ENCODE measurements at places on chromosomes 2 and 18.

DNA sequence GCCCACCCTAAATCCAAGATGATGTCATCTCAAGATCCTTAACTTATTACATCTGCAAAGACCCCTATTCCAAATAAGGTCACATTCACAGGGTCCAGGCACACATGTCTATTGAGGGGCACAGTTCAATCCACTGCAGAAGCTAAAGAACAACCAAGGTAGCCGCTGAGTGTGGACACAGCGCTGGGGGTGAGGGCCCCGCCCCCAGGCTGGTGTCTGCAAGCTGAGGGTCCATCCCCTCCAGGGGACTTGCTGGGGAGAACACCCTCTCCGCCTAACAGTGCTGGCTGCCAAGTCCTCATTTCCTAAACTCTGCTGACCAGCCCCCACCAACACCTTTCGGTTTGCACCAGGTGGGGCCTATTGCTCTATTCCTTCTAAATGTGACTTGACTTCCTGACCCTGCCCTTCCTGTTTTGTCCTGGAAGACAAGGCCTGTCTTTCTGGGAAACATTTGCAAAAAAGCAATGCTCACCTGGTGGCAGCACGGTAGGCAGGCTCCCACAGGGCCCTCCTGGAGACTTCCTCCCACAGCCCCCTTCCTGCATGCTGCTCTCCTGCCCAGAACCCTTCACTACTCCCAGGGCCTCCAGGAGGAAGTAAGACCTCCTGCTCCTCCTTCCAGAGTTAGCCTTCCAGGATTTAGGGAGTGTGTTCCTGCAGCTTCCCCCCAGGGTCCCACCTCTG, 24.4 kb upstream of the TEX44 start:
- DNase-seq: no peak

GRCh38 chr2:174981331-174981730, 23.9 kb downstream of the CHN1 start:
- DNase-seq: no peak

DNA sequence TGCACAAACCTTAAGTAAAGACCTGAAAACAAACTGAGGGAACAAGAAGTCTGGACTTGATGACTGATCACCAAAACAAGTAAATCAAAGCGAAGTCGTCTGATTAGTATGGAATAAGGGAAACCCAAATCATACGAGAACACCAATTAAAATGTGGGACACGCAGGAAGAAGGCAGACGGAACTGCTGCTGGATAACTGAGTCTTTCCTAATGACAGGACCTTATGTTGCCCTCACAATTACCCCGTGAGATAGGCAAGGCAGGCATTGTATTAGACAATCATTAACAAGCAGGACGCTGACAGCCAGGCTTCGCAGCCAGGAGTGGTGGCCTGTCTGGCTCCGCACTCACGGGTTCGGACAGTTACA, 614 bp upstream of the COQ10B start:
- no peak for DNase-seq

DNA sequence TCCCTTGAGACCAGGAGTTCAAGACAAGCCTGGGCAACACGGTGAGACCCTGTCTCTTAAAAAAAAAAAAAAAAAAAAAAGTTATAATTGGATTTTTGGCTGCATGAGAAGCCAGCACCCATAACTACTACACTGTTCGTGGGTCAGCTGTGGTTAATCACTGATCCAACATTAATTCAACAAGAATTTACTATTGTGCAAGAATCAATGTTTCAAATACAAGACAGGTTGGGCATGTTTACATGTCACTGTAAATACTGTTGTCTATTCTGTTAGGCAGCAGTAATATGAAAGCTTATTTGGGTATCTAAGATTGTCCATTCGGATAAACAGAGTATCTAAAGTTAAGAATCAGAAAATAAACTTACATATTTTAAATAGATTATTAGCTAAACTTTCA, 62.3 kb downstream of the ESCO1 start:
- DNase-seq: no peak

DNA sequence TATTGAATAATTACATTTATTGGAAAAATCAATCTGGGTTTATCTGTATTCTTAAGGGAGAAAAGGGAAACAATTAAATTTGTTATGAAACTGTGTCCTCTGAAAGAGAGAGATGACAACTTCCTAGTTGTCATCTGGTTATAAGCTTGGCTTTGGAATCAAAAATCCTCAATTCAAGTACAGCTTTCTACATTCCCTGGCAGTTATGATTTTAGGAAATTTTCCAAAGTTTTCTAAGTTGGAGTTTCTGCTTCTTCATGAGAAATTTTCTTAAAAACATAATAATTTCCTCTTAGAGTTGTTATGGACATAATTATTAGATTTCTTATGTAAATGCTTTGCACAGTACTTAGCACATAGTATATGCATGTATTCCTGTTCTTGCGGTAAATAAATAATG, 625.6 kb upstream of the SLC39A10 start:
- no peak for DNase-seq

GRCh38 chr2:127887082-127887775, 1.5 kb upstream of the AMMECR1L start:
- DNase-seq: no peak

GRCh38 chr2:111111101-111111755, 9.5 kb upstream of the BCL2L11 start:
- no peak for DNase-seq

DNA sequence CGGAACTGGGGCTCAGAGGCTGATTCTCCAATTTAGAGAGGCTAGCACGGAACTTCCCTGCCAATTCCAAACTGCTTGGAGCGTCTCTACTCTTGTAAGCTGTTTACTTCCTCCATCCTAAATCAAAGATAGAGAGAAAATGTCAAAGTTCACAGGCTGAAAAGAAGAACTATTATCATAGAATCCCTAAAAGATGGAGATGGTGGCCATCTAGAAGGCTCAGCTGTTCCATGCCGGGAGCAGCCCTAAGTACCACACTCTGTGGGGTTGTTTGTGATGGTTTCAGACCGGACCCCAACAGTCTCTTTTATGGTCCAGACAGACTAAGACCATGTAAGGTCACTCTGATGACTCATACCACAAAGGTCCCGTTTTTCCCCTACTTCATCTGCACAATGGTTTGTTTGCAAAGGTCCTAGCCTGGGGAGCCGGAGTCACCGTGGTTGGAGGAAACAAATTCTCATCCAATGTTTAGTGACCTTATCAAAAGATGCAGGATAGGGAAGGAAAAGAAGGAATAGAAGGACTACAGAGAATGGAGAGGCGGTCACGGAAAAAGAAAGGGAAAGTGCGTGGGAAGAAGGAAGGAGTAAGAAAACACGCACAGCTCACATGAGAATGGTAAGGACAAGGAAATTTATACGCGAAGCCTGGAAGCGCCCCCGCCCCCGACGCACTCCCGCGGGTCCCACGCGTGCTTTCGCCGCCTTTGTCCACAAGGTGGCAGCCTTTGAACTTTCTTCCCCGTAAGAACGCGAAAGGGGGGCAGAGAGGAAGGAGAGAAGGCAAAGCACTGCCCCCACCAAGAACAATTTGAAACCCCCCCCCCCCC, 453 bp upstream of the ANTXR1 start:
- DNase-seq: no peak

- no peak for DNase-seq
These were observed 184.6 kb downstream of the ZFP36L2 start for GRCh38 chr2:43041661-43042360.

DNA sequence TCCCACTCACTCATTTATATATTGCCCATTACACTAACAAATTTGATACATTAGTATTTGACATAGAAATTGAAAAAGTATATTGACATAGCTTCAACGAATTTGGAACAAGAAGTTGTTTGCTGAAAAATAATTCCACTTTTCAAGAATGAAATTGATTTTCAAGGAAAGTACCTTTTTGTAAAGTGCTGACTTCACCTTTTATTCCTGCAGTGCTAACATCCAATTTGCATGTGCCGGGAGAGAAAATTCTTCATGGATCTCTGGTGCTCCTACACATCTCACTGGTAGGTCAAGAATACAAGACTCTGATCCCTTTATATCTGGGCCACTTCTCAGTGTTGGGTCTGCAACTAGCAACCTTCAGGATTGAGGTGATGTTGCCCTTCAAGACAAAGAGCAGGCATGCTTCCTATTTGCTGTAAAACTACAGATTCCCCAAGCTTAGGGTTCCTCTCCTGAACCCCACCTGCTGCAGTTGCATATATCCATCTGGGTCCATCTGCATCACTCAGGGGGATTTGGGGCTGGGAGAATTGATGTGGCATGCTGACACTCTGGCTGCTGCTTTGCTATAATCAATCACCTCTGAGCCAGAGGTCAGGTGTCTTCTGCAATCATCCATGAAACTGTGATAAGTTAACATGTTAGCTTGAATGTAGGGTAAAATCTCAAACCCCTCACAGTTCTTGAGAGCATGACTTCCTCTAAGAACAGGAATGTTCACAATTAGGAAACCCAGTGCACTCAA, 108.4 kb upstream of the TTN start:
- DNase-seq: no peak

- DNase-seq: no peak
These were observed 139.6 kb upstream of the CYP1B1 start for GRCh38 chr2:38215522-38215921.

GRCh38 chr2:237870754-237871651, 11.6 kb downstream of the RAMP1 start:
- no peak for DNase-seq

GRCh38 chr2:57720728-57721627, 325.6 kb upstream of the VRK2 start:
- DNase-seq: peak; percentile 18
